H1 (cell line): ENCODE measurements at places on chromosomes 6 and 20.

DNA sequence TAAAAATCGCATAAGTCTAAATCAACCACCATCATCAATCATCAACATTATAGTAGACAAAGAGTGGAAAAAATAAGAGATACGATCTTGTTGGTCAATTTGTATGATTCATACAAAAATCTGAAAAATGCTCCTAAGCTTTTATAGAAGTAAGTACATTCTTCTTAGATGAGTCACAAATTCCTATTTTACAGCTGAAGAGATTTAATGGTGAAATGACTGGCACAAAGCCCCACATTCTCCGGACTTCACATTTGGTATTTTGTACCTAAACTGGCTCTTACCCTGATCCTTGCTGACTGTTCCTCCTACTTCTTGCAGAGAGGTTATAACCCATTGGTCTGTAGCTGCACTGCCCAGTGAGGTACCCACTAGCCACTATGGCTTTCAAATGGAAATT lies 29.9 kb upstream of the PREP start:
- no peak for DNase-seq

DNA sequence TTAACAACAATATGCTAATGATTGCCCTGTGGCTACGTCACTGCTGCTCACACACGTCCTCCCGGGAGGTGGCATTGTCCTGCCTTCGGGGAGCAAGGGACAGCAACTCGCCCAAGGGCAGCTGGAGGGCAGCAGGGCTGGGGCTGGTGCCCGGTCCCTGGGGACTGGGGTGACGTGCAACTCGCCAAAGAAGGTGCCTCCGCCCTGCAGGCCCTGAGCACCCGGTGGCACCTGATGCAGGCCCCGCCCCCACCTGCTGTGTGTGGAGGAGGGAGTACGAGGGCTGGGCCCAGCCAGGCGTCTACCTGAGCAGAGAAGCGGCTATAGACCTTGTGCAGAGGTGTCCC lies 64.8 kb upstream of the SLCO4A1 start:
- no peak for DNase-seq

DNA sequence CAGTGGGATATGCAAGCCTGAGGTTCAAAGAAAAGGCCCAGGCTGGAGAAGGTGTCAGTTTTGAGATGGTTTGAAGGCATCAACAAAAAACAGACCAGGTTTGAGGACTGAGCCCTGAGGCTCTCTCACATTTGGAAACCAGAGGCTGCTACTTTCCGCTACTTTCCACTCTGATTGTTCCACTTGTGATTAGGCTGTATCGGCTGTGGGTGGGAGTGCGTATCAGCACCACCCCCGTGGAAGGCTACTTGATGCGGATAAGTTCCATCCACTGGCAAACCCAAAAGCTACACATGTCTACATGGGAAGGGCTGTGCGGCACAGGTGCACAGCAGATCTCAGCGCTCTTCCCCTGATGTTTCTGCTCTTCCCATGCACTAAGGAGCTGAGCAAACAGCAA lies 198.7 kb downstream of the GMPR start:
- DNase-seq, result no peak

DNA sequence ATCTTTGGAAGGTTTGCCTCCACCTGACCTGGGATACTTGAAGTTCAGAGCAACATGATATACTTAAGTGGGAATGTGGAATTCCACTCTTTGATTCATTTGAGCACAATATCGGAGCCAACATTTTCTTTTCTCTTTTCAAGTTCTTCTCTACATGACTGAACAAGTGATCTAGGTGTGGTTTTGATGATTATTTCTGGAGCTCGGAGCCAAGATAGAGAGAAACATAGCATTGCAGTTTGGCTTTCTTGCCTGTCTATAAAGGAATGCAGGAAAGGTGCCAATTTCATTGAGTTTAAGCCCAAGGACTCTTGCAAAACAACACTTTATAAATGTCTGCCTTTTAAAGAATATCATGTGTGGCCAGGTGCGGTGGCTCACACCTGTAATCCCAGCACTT lies 124.2 kb upstream of the FAM83B start:
- DNase-seq, result no peak

DNA sequence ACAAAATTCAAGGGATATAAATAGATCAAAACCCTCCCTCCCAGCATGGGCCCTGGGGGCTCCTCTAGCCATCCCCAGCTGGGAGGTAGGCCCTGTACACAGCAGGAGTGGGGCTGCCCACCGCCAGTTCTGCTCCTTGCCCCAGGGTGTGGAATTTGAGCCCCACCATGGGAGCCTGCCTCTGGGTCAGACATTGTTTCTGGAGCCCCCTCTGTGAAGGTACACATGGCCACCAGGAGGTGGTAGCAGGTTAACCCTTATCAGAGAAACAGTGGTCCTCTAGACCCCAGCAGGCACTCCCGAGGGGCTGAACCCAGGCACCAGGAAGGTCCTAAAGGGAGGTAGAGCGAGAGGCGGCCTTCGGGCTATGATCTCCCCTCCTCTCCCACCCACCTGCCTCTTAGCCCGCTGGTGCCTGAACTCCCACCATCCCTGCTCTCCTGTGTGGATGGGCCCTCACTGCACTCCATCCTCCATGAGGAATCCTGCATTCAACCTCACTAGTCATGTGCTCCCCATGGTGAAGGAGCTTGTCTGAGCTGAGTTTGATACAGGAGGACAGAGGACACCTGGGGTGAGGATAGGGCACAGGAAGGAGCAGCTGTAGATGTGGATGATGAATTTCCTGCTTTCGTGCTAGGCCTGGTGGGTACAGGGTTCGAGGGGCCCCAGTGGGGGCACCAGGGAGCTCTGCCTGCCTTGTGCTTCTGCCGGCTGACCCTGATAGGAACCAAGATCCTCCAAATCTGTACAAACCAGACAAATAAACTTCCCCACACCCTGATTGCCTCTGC lies 114.9 kb downstream of the GRM4 start:
- DNase-seq, result no peak

DNA sequence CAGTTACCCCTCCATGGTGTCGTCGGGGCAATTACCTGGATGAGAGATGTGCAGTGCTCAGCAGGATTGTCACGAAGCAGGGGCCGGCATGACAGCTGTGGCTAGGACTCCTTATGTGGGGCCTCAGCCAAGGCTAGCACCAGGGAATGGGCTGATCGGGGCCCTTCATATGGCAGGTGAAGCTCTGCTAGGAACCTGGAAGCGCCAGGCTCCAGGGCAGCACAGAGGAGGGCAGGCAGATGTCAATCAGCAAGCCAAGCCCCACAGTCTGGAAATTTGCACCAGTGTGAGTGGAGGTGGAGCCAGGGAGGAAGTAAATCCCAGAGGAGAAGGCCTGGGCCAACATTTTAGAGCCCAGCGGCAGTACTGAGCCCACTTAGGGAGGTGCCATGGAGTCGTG lies 21.2 kb downstream of the SYNDIG1 start:
- no peak for DNase-seq

DNA sequence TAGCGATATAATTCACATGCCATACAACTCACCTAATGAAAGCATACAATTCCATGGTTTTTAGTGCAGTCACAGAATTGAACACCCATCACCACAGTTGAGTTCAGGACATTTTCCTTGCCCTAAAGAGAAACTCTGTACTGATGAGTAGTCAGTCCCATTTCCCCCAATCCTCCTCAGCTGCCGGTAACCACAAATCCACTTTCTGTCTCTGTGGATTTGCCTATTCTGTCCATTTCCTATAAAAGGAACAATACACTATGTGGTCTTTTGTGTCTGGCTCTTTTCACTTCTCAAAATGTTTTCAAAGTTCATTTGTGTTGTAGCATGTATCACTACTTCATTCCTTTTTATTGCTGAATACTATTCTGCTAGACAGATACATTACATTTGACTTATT lies 67.9 kb upstream of the TGM3 start:
- no peak for DNase-seq

GRCh38 chr6:6515691-6516607 lies 72.6 kb upstream of the LY86 start:
- no peak for DNase-seq

DNA sequence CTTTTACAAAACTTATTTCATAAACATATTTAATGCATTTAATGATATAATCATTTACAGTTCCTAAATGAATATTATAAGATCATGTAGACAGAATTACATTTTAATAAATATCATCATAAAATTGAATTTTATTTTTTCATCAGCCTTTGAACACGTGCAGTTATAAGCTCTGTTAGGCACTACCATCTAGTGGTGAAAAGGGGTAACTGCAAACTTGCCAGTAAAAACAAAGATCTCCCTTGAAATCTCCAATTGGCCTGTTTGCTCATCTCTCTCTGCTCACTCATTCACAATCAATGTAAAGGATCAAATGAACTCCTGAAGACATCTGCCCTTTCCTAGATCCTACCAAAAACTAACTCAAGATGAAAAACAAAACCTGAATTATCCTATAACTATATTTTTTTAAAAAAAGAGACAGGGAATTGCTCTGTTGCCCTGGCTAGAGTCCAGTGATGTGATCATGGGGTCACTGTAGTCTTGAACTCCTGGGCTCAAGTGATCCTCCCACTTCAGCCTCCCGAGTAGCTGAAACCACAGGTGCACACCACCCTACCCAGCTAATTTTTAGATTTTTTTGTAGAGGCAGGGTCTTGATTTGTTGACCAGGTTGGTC lies 31.7 kb downstream of the SAMHD1 start:
- no peak for DNase-seq

GRCh38 chr6:80143419-80143937 lies 37.0 kb downstream of the BCKDHB start:
- no peak for DNase-seq

GRCh38 chr6:39804466-39805065 lies 12.4 kb downstream of the DAAM2 start:
- DNase-seq, result no peak

- DNase-seq, result no peak
Measured at GRCh38 chr20:52242237-52243230, 51.0 kb upstream of the ZFP64 start.

- no peak for DNase-seq
Measured at GRCh38 chr6:144659202-144660182, 374.4 kb downstream of the UTRN start.

- no peak for DNase-seq
Measured at GRCh38 chr6:156102129-156102528, 646.5 kb upstream of the NOX3 start.

DNA sequence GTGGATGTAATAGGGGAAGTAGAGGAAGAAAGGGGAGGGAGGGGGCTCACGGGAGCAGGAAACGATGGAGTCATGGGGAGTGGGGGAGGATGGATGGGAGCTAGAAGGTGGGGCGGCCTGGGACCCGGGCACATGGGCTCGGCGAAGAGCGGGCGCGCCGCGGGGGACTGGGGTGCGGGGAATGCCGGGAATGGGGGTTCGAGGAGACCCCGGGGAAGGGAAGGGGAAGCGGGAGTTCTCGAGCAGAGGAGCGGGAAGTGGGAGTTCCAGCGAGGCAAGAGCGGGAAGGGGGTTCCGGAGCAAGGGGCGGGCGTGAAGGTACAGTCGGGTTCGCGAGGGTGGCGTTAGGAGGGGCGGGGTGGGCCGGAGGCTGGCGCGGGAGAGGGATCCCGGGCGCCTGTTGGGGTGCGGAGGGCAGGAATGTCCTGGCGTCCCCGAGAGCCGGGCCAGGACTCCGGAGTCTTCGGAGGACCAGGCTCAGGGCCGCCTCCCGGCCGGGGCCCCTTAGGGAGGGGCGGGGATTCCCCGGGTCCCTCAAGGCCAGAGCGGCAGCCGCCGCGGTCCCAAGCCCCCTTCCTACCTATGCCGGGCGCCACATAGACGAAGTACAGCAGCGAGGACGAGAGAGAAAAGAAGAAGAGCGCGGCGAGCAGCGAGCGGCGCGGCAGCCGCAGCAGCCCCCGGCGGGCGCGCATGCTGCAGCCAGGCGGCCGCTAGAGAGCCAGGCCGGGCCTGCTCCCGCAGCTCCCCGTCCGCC lies 504 bp downstream of the B4GALT5 start:
- DNase-seq, result no peak

GRCh38 chr6:104173668-104174067 lies 686.1 kb downstream of the HACE1 start:
- DNase-seq, result no peak

DNA sequence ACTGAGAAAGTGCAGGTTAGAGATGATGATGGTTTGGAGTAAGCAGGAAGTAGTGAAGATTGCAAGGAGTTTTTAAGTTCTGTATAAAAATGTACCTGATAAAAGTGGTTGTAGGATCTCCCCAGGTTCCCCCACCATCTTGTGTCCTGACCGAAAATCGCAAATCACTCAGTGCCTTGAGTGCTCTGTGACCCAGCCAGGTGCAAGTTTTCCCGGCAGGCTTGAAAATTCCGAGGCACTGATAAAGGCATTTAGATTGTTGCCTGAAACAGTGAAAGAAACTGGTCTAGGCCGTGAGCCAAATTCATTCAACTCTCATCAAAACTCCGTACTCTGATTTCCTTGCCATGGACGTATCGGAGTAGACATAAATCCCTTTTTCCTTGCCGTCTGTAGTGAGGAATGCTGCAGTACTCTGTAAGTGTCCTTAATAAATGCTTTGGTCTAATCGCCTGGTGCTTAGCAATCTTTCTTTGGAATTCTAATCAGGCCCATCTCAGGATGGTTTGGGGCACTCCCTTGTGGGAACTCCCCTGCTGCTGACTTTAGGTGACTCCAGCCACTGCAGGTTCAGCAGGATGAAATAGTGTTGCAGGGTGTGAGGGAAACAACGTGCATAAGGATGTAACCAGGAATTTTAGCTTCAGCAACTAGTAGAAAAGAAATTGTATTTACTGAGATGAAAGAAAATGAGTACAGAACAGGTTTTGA lies 1199.8 kb upstream of the MAP3K7 start:
- no peak for DNase-seq

- no peak for DNase-seq
Measured at GRCh38 chr6:130223508-130223907, 757 bp upstream of the SAMD3 start.

- no peak for DNase-seq
Measured at GRCh38 chr20:62624719-62625453, 17.4 kb upstream of the SLCO4A1 start.

DNA sequence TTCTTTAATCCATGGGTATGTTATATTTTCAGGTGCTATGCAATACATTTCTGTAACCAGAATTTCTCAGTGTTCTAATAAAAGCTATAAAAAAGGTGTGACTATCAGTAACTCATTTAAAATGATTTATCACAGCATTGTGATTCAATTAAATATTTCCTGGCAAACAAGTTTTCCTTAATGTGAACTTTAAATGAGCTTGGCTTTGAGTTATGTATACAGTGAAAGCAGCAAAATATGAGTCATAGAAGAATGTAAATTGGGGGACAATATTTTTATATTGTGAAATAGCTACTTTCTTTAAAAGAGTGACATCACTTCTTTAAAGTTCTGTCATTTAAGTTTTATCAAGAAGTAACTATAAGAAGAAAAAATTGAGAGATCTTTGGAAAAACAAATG lies 484.9 kb upstream of the MAN1A1 start:
- DNase-seq, result no peak

DNA sequence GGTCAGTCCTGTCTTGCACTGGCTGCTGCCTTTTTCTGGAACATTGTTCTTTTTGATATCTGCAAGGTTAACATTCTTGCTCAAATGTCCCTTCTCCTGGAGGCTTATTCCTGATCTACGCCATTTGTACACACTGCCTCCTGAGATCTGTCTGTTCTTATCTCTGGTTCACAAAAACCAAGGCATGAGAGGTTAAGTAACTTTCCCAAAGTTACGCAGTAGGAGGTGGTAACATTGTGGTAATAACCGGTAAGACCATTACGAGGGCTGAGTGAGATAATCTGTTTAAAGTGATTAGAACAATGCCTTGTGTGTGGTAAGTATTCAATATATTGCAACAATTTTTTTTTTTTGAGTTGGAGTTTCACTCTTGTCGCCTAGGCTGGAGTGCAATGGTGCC lies 132.1 kb downstream of the FNDC1 start:
- no peak for DNase-seq
